ENCODE measurements at places on chromosomes 11 and 22. TPM values are rescaled to one million over a fixed set of nuclear protein-coding genes. Genes with fewer than 3 reads are reported as not detected.
A peak's percentile ranks its signal among the peaks of the same experiment; 100 is the strongest.

Gene IL18BP
- polyA plus RNA-seq: 4.1 TPM

- no peak for DNase-seq
Observed at GRCh38 chr11:61342207-61342803, 9.3 kb downstream of the TKFC start.

Gene ATG16L2
- 8.3 TPM for polyA plus RNA-seq

Gene CCDC15
- polyA plus RNA-seq: 0.08 TPM

DNA sequence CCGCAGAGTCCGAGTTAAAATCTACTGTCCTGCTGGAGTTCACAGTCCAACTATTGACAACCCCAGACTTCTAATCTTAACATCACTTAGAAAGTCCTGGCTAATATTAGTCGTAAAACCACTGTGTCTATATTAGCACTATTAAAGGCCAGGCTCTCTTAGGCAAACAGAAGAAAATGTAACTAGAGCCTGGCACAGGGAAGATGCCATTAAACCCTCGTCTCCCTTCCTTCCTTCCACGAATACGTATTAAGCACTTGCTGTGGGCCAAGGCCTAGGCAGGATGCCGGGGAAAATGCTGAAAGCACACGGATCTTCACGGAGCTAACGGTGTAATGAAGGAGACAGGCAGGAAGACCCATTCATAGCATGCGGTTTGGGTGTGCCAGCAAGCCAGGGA, 81.5 kb upstream of the LMO1 start:
- no peak for DNase-seq

Gene OSBP2
- polyA plus RNA-seq: 2.0 TPM

- no peak for DNase-seq
Observed at GRCh38 chr11:75850787-75851186, 35.8 kb downstream of the UVRAG start.

DNA sequence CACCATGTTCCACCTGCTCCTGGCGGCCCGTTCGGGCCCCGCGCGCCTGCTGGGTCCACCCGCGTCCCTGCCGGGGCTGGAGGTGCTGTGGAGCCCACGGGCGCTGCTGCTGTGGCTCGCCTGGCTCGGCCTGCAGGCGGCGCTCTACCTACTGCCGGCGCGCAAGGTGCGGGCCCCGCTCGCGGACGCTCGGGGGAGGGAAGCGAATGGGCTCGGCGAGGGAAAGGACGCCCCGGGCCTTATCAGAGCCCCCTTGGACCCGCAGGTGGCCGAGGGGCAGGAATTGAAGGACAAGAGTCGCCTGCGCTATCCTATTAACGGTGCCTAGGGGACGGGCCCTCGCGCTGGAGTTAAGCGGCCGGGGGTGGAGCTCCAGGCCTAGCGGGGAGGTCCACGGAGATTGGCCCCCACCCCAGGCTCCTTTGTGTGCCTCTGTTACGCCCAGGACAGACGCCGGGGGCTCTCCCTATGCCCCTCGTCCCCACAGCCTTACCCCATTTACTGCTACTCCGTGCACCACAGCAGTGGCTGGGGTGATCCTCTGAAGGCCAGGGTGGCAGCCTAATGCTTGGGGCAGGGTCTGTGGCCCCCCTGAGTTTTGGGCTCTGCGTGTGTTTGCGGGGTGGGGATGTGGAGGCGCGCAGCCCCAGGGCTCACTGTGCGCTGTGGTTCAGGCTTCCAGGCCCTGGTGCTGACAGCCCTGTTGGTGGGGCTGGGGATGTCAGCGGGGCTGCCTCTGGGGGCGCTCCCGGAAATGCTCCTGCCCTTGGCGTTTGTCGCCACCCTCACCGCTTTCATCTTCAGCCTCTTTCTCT, 1.1 kb downstream of the TM7SF2 start:
- peak; percentile 85 for DNase-seq

DNA sequence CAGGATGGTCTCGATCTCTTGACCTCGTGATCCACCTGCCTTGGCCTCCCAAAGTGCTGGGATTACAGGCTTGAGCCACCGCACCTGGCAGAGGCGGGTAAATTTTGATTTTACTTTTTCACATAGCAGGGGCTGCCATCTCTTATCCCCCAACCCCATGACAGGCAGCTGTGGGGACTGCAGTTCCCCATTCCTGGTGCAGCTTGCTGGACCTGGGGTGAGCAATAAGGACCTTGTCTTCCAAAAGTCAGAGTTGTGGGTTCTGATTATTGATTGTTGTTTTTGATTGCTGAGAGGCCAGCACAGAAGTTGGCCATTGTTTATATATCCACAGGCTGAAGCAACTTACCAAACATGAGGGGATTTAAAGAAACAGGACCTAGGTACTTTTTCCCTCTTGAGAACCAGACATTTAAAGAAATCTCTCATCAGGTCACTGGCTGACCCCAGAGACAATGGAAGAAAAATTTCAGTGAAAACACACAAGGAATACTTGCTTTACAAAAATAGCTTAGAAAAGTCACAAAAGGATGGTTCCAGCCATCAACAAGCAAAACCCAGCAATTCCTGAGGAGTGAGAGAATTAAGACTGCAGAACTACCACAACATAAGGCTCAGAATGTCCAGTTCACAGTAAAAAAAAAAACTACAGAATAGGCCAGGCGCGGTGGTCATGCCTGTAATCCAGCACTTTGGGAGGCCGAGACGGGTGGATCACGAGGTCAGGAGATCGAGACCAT, 22.0 kb upstream of the MAPK1 start:
- DNase-seq: no peak

- DNase-seq: peak; percentile 87
Observed at GRCh38 chr22:30262917-30263741, 3.5 kb downstream of the OSM start.

Data from heart left ventricle (tissue), 16 donors.